Endothelial cell of umbilical vein (primary cell): ENCODE measurements at places on chromosomes 1 and 21. TPM values are rescaled to one million over a fixed set of nuclear protein-coding genes. Genes with fewer than 3 reads are reported as not detected.
A peak's percentile ranks its signal among the peaks of the same experiment; 100 is the strongest.

Gene CD34
- total RNA-seq = 115 and 174 TPM in 2 replicates

DNA sequence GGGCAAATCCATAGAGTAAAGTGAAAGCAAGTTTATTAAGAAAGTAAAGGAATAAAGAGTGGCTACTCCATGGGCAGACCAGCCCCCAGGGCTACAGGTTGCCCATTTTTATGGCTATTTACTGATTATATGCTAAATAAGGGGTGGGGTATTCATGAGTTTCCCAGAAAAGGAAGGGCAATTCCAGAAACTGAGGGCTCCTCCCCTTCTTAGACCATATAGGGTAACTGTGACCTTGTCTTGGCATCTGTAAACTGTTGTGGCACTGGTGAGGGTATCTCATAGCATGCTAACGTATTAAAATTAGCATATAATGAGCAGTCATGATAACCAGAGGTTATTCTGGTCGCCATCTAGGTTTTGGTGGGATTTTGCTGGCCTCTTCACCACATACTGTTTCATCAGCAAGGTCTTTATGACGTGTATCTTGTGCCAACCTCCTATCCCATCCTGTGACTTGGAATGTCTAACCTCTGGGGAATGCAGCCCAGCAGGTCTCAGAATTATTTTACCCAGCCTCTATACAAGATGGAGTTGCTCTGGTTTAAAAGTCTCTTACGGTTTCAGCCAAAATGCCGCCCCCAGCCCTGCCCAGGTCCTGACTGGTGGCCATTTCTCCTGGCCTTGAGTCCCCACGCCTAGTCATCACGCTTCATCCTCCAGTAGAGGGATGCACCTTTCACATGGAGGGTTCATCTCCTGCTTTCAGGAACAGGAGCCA lies 982 bp upstream of the TRIM17 start:
- H3K4me3 ChIP-seq = no peak overlapping the region
- H3K36me3 ChIP-seq = no peaks in the 10 kb centered on the region
- no peak for DNase-seq
- H3K4me1 ChIP-seq = no peaks in the 10 kb centered on the region
- peaks cover 33% of the 10 kb centered on the region for H3K27me3 ChIP-seq

DNA sequence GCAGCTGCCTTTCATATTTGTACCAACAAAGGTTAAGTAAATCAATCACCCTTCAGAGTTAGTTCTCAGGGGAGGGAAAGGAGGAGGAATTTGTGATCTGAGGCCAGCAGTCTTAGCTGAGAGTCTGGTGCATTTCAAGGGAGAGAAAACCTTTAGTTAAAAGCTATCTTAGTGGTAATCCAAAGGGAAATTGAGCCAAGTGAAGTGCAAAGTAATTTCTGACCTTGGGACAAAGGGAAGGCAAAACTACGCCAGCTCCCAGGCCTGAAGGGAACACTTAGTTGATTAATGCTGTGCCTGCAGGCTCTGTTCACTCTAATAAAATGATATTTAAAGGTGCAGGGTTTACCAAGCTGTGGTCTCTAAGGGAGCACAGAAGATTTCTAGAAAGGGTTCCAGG lies 23.1 kb upstream of the FMOD start:
- H3K4me3 ChIP-seq = no peak overlapping the region
- peaks cover 28% of the 10 kb centered on the region for H3K27me3 ChIP-seq
- H3K36me3 ChIP-seq = no peaks in the 10 kb centered on the region
- DNase-seq = no peak

GRCh38 chr1:31900790-31901189 lies 37.4 kb downstream of the PTP4A2 start:
- no peak overlapping the region for H3K27ac ChIP-seq
- no peak overlapping the region for H3K4me3 ChIP-seq
- H3K27me3 ChIP-seq = no peaks in the 10 kb centered on the region

GRCh38 chr1:235646463-235646862 lies 3.1 kb downstream of the GNG4 start:
- no peak for DNase-seq
- H3K27ac ChIP-seq = no peak overlapping the region
- peaks cover 17% of the 10 kb centered on the region for H3K4me1 ChIP-seq
- H3K36me3 ChIP-seq = no peaks in the 10 kb centered on the region
- no peak overlapping the region for H3K4me3 ChIP-seq

Gene FGR
- not detected in 2 replicates for total RNA-seq

- H3K27me3 ChIP-seq = no peaks in the 10 kb centered on the region
- no peaks in the 10 kb centered on the region for H3K36me3 ChIP-seq
- peak overlapping the region; percentile 64 for H3K27ac ChIP-seq
- peaks cover 38% of the 10 kb centered on the region for H3K4me1 ChIP-seq
Observed at GRCh38 chr21:41952568-41953248, 1.1 kb downstream of the C2CD2 start.

DNA sequence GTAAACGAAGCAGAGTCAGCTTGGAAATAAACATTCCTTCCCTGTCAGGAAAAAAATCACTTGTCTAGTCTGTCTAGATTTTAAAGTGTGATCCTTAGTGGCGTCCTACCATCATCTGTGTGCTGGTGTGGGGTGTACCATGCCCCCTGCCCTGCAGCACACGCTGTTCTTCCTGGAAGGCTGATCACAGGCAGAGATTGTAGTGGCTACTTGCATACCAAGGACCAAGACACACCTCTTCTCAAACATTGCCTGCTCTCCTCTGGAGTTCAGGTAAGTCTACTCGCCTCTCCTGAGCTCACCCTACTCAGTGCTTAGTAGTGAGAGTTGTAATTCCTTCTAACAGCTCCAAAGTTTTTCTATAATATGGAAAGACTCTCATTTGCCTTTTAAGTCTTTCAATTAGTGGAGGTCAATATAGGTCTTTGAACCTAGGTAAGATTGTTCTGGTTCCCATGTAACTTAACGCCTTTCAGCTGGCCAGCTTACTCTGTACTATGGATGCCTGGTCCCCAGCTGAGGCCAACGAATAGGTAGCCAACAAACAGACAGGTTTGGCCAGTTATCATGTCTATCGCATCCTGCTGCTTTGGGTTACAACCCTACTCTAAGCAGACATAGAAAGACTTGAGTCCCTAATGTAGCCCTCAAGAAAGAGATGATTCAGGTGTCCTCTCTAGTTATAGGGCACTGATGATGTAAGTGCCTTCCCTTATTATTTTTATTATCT lies 55.4 kb downstream of the XCL1 start:
- no peaks in the 10 kb centered on the region for H3K27me3 ChIP-seq
- no peaks in the 10 kb centered on the region for H3K4me1 ChIP-seq
- no peak overlapping the region for H3K27ac ChIP-seq
- no peak overlapping the region for H3K4me3 ChIP-seq

- H3K4me3 ChIP-seq = no peak overlapping the region
- H3K36me3 ChIP-seq = no peaks in the 10 kb centered on the region
- DNase-seq = no peak
- no peak overlapping the region for H3K27ac ChIP-seq
Observed at GRCh38 chr1:157113106-157113505, 13.5 kb upstream of the ETV3L start.

Gene TMCO2
- total RNA-seq = not detected in 2 replicates

Gene RGS7
- total RNA-seq = 0.44 and 1.2 TPM in 2 replicates

DNA sequence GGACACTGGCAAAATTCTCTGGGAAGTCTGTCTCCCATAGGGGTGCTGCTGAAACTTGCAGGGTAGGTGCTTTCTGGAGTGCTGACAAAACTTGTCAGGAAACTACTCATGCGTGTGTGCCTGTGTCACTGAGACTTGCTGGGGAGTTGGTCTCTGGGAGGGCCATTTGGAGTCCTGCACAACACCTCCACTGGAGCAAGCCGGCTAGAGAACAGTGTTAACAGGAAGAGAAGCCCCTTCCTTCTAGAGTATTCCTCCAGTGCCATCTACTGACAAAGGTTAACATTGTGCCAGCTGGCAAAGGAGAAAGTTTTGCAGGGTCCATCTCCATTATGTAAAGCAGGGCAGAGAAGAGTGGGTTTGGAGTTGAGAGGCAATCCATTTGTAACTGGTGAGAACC lies 30.0 kb downstream of the ZMYM4 start:
- no peak overlapping the region for H3K27ac ChIP-seq
- peak; percentile 60 for DNase-seq
- H3K27me3 ChIP-seq = no peaks in the 10 kb centered on the region
- no peaks in the 10 kb centered on the region for H3K4me1 ChIP-seq
- H3K4me3 ChIP-seq = no peak overlapping the region

DNA sequence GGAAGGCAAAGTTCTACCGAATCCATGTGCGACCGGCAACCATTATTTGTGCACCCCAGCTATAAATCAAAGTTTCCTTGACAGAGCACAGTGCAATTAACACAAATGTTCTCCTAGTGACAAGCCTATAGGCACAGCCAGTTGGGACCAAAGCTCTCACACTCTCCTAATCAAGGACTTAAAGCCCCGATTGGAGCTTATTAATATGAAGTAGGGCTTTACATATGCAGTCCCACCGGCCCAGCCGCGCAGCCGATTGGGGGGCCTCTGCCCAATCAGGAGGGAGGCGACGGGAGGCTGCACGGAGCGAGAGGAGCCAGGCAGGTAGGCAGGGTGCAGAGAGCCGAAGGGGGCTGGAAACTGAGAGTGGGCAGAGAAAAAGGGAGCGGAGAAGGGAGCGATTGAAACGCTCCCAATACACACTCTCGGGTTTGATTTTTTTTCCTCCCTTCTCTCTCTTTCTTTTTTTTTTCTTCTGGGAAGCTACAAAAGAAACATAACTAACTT lies at the start of gene ESRRG:
TSS of gene ESRRG (minus strand) at position 156 of the 507 bp plus-strand sequence. CDS start at position 26, 130 bp downstream.
- H3K4me1 ChIP-seq = no peaks in the 10 kb centered on the region
- no peaks in the 10 kb centered on the region for H3K36me3 ChIP-seq
- no peak for DNase-seq
- no peaks in the 10 kb centered on the region for H3K27me3 ChIP-seq
- H3K4me3 ChIP-seq = no peak within 1 kb of the TSS

Gene MTARC2
- 12.0 and 14.1 TPM in 2 replicates for total RNA-seq

- DNase-seq = peak; percentile 31
- H3K4me3 ChIP-seq = no peak overlapping the region
- H3K36me3 ChIP-seq = peaks cover 34% of the 10 kb centered on the region
- H3K27ac ChIP-seq = no peak overlapping the region
Observed at GRCh38 chr21:43684424-43684823, 25.1 kb downstream of the RRP1B start.

DNA sequence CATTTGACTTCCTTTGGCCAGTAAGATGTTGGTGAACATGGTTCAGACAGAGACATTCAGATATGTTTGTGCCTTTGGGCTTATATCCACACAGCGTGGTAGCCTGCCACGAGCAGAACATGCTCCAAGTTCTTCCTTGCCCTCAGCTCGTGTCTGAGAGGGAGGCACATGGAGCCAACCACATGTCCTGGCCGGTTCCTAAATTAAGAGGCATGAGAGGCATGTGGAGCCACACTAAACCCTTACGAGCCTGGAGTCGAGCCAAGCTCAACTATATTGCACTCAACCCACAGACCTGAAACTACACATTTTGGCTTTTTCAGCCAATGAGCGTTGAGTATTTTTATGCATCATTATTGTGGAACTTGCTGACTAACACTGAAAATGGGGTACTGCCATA lies 133.7 kb upstream of the KCNK1 start:
- no peaks in the 10 kb centered on the region for H3K4me1 ChIP-seq
- no peak overlapping the region for H3K27ac ChIP-seq
- no peak overlapping the region for H3K4me3 ChIP-seq
- H3K36me3 ChIP-seq = no peaks in the 10 kb centered on the region
- no peaks in the 10 kb centered on the region for H3K27me3 ChIP-seq
- no peak for DNase-seq

- peaks cover 2% of the 10 kb centered on the region for H3K36me3 ChIP-seq
- no peaks in the 10 kb centered on the region for H3K4me1 ChIP-seq
- no peak overlapping the region for H3K4me3 ChIP-seq
- H3K27ac ChIP-seq = no peak overlapping the region
- DNase-seq = no peak
- H3K27me3 ChIP-seq = no peaks in the 10 kb centered on the region
Observed at GRCh38 chr1:231639819-231640218, 13.2 kb downstream of the DISC1 start.

DNA sequence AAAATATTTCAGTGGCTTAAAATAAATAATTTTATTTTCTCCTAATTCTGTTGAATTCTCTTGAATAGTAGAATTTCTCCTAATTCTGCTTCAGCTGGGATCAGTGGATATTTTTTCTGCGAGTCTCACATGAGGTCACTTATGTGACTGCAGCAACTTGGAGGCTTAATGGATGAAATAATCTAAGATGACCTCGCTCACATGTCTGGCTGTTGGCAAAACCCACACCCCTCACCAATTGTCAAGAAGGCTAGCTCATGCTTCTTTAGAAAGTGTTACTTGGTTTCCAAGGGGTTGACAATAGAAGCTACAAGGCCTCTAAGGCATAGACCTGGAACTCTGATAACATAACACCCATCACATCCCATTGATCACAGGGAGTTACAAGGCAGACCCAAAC lies 156.9 kb upstream of the DPYD start:
- peaks cover 19% of the 10 kb centered on the region for H3K4me1 ChIP-seq
- no peak overlapping the region for H3K4me3 ChIP-seq
- H3K36me3 ChIP-seq = no peaks in the 10 kb centered on the region
- no peaks in the 10 kb centered on the region for H3K27me3 ChIP-seq
- no peak for DNase-seq

DNA sequence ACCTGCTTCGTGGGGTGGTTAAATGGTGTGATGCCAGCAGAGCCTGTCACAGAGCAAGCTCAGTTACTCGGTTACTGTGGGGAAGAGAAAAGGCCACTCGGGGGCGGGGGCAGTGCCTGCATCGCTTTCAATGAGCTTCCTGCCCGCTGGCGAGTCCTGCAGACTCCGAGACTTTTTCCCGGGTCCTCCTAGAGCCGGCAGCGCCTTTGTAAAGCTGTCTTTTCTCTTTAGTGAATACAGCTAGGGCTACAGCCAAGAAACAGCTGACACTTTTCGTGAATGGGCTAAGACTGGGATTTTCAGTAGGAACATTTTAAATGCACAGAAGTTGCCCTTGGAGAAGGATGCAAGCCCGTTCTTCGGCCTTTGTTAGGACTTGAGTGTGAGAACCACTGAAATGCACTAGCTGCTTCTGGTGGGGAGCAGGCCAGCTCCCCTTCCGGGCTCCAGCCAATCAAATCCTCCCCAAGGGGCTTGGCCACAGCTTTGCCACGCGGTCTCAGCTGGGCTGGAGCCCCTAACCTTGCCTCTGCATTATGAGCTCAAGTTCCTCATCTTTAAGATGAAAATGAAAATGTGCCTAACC lies 23.4 kb upstream of the EFHD2 start:
- no peak for DNase-seq
- no peaks in the 10 kb centered on the region for H3K4me1 ChIP-seq
- H3K4me3 ChIP-seq = no peak overlapping the region
- H3K27ac ChIP-seq = no peak overlapping the region
- peaks cover 3% of the 10 kb centered on the region for H3K27me3 ChIP-seq
